ENCODE measurements at places on chromosomes 1 and 21. TPM values are rescaled to one million over a fixed set of nuclear protein-coding genes. Genes with fewer than 3 reads are reported as not detected.

Gene DNAJC6
- total RNA-seq, result 3.6 TPM

Gene FH
- total RNA-seq, result 68.7 TPM

Gene A3GALT2
- not detected for total RNA-seq

Gene MCOLN3
- not detected for total RNA-seq

Gene PLA2G2F
- not detected for total RNA-seq

Gene SPRR2B
- not detected for total RNA-seq

Gene HCRTR1
- total RNA-seq, result 0.77 TPM

Gene IL23R
- total RNA-seq, result not detected

Gene NDUFS2
- 206 TPM for total RNA-seq

Gene KCNJ10
- total RNA-seq, result not detected

Gene LAPTM5
- 28.6 TPM for total RNA-seq

DNA sequence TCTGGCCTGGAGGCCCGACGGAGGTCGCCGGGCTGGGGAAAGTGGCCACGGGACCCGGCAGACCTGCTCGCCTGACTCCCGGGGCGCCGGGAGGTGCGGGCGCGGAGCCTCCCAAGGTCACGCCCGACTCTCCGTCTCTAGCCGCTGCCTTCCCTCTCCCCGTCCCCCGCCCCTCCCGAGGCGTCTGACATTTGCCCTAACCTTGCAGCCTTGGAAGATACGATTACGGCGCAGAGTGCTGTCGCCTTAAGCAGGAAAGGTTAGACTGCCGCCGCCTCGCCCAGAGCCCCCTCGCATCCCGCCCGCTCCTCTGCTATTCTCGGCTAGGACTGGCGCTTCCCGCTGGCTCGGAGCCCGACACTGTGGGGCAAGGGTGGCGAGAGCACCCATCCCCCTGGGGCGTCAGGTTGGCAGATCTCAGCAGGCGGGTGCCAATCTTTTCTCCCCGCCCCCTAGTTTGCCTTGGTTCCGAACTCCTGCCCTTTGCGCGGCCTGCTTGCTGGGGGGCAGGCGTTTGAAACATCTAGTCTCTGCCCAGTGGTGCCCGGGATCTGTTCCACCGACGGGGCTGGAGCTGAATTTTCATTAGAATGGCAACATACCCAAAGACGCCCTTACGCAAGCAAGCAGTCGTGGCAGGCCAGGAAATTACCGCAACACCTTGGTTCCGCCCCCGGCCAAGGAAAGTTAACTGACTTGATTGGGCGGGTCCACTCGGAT, 835 bp downstream of the PGM1 start:
- DNase-seq, result no peak

- DNase-seq, result no peak
Measured at GRCh38 chr1:156268336-156268735, 14.3 kb downstream of the SMG5 start.

DNA sequence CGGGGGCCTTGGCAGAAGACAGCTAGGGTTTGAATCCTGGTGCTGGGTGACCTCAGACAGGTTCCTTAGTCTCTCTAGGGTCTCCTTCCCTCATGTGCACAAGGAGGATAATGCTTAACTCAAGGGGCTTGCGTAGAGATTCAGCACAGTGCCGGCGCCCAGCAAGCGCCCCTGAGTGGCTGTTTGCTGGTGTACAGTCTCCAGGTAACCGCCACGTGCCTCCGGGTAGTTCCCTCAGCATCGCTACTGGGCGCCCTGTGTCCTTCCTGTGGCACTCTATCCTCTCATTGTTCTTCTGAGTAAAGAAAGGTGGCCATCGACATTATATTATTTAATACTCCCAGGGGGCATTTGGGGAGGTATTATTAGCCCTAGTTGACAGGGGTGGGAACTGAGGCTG, 80.9 kb downstream of the NENF start:
- no peak for DNase-seq

DNA sequence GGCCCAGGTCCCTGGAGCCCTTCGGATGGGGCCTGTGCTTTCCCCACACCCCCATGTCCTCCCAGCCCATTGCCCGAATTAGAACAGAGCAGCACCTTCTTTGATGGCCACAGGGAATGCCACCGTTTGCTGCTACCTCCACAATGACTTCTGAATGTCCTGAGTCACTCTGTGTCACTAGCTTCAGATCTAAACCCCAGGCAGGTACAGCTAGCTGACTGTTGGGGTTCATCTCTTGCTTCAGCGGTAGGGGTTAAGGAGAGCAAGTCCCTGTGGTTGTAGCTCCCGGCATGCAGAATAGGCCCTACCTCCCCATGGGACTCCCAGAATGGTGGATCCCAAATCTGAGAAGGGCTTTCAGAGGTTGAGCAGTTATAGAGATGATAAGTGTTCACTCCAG, 291.1 kb upstream of the POU3F1 start:
- no peak for DNase-seq

DNA sequence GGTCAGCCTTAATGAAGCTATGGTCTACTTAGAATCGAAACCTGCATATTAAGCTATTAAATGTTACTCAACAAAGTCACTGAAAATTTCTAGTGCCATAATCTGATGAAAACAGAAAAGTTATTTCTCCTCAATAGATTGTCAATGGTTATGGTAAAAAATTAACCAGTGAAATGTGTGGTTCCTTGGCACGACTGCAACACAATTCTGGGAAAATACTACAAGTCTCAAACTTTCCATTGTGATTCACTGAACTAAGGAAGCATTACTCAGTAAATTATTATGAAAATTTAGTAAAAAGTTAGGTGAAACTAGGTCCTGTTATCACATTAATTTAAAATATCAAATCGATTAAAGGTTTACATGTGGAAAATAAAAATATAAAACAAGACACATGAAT, 12.8 kb upstream of the OR2T10 start:
- no peak for DNase-seq

DNA sequence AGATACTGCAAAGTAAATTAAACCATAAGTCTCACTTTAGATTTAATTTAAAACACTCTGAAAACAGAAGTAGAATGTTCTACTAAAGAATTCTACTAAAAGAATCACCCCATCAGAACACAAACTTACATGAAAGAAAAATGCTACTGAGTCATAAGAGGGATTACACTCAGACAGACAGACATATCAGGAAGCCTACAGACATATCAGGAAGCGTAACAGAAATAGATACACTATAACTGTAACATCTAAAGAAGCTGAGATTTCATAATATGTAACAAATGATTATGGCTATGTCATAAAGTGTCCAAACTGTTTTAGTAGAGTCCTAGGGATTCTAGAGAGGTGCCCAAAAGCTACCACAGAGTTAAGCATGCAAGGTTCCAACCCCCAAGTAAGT, 23.9 kb downstream of the FOXJ3 start:
- no peak for DNase-seq

GRCh38 chr1:40395190-40396175, 22.0 kb downstream of the SMAP2 start:
- DNase-seq, result no peak

- DNase-seq, result peak; percentile 52
Measured at GRCh38 chr1:204941421-204942338, 71.0 kb downstream of the NFASC start.

DNA sequence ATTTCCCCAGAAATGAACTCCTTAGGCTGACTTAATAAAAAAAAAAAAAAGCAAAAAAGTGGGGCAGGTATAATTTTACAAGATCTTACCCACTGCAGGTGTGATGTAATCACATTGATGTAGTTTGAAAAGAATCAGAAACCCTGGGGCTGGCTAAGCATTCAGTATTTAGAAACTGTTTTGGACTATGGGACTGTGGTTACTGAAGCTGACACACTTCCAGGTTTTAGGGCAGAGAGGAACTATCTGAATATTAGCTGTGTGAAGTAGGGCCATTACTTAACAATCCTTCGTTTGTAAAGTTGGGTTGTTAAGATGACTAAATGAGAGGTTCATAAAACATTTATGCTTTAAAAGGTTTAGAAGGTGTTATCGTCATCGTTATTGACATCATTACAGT, 165.3 kb downstream of the FASLG start:
- no peak for DNase-seq

DNA sequence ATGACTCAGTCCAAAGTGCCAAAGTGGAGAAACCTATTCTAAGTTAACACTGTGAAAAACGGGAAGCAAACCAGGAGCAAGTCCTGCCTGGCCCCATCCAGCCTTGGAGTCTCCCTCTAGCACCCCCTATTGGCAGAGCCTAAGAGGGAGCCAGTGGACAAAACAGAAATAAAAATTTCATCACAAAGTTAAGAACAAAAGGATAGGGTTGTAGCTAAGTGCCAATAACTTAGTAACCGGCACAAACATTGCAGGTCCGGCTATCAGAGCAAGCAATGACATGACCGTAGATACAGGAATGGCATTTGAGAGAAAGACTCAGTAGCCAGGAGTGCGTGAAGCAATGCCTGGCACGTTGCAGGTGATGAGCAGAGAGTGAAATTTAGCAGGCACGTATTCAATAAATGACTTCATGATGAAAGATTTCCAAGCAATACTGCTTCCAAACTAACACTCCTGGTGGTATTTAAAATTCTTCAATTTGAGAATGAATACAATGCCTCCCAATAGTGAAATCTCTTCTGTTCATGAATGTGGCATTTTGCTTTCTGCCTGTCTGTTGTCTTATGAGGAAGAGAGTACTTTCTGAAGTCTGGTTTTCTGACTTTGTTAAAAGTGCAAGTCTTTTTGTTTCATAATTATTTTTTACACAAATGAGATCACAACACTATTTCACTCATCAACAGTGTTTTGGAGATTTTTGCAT, 391.0 kb downstream of the OMA1 start:
- peak; percentile 9 for DNase-seq

DNA sequence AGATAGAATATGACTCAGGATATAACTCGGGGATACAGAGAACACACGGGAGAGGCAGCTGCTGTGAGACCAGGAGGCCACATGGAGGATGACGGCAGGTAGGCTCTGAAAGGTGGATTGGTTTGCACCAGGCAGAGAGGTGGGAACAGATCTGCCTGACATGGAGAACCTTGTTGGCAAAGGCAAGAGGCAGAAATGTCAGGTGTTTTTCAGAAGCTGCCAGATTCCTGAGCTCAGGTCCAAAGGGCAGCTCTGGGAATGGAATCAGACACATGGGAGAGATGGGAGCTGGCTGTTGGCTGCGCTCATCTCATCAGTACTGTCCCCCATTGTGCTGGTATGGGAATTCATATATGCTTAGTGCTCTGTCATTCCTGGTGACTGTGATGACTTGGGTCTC, 19.2 kb downstream of the SYT6 start:
- no peak for DNase-seq

- DNase-seq, result no peak
Measured at GRCh38 chr21:16137106-16137505, 407.3 kb downstream of the USP25 start.

- no peak for DNase-seq
Measured at GRCh38 chr1:228240411-228241240, 32.8 kb downstream of the OBSCN start.

DNA sequence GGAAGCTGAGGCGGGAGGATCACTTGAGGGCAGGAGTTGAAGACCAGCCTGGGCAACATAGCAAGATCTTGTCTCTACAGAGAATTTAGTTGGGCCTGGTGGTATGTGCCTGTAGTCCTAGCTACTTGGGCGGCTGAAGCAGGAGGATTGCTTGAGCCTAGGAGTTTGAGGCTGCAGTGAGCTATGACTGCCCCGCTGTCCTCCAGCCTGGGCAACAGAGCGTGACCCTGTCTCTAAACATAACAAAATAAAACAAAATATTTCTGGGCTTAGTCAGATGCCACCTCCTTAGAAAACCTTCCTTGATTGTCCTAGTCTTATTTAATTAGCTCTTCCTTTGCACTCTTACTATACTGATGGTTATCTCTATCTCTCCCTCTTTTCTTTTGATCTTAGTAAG, 8.5 kb downstream of the TGFB2 start:
- DNase-seq, result no peak

- no peak for DNase-seq
Measured at GRCh38 chr1:198352975-198353695, 187.3 kb downstream of the ATP6V1G3 start.

DNA sequence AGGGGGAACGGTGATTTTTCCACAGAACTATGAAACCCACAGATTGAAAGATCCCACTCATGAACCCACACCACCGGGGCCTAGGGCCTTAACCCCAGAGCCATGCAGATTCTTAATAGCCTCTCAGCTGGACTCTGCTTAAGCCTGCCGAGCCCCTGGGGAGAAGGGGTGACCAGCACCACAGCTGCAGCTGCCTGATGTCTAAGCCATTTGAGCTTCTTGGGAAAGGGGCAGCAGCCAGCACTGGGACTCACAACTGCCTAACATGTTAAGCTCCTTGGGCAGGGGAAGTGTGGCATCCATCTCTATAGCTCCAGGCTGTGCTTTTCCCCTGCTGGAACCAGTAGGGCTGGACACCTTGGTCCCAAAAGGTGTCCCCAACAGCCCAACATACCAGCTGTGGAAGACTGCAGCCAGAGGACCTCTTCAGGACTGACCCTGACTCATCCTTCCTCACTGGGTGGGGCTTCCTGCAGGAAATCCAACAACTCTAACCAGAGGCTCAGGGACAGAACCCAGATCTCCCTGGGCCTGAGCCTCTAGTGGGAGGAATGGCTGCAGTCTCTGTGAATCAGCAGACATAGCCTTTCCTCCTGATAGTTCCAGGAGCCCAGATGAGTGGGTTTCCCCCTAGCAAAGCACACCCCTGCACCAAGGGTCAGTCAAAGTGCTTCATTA, 34.6 kb upstream of the FMO3 start:
- DNase-seq, result no peak

- no peak for DNase-seq
Measured at GRCh38 chr1:2257245-2257627, 29.1 kb downstream of the SKI start.

- peak; percentile 86 for DNase-seq
Measured at GRCh38 chr1:207922554-207922953, 11.6 kb upstream of the CD34 start.

GRCh38 chr1:61797045-61797755, 54.9 kb downstream of the PATJ start:
- peak; percentile 6 for DNase-seq

- no peak for DNase-seq
Measured at GRCh38 chr1:52032785-52033131, 852 bp downstream of the KTI12 start.

DNA sequence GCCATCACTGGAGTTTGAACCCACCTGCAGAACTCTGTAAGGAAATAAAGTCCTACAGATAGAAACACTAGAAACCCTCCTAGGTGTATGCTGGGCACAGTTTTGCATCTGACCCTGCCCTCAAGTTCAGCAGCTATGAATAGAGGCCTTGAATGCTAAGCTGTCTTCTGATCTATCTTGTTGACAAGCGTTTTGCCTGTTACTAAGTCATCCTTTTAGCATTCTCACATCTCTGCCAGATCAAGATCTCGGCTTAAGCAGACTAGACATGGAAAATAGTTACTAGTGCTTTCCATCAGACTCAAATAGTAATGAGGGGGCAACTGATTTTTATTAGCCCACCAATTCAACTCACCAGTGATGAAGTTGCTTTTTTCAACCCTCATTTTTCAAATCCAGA, 10.5 kb downstream of the TBX15 start:
- DNase-seq, result no peak

GRCh38 chr1:7427605-7428300, 343.3 kb upstream of the VAMP3 start:
- peak; percentile 34 for DNase-seq

Measured in dermis microvascular lymphatic vessel endothelial cell (primary cell).